ENCODE measurements at places on chromosomes 4 and X.

DNA sequence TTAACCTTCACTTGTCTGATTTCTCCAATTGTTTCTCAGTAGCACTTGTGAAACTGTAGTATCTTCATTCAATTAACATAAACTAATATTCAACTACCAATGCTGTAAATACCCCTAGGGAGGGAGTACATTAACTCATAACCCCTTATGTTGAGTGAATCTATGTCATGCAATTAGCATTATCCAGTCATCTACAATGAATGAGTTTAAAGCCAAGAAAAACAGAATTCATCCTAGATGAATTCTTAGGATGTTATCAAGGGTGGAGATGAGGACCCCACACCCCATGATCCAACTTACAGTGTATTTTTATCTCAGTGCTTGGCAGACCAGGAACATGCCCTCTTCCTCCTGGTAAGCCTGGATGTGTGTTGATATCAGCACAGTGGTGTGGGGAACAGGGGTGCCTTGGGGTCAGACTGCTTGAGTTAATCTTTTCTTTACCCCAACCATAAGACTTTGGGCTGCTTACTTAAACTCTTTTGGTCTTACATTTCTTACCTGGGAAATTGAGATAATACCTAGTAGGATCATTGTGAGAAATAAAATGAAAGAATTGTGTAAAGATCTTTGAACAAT lies 62.1 kb upstream of the SCOC start:
- no peak for DNase-seq

GRCh38 chr4:150694438-150694837 lies 112.5 kb downstream of the MAB21L2 start:
- no peak for DNase-seq

DNA sequence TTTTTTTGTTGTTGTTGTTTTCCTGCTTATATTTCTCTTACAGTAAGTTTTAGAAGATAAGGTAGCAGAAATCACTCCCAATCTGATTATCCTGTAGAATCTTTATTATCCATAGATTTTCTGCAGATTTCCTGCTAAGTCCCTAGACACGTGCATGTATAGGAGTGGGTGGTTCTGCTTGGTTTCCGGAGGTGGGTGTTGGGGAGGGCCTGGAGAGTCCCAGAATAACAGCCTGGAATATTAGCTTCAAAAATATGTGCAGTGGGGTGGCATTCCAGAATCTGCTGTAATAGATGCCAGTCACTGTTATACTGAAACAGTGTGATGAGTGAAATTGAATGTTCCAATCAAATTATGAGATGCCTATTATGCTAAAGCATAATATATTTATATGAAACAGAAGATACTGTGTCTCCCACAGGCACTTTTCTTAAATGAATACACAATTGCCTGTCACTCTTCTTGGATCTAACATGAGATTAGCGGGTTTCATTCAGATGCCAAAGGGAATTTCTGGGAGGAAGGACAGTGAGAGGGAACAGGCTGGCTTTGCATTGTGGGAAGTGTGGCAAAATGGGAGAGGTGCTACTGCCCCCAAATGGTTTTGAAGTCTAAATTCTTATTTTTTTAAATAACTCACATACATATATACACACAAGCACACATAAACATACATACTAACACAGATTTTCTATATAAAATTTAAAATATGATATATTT lies 37.6 kb downstream of the C4orf50 start:
- no peak for DNase-seq

DNA sequence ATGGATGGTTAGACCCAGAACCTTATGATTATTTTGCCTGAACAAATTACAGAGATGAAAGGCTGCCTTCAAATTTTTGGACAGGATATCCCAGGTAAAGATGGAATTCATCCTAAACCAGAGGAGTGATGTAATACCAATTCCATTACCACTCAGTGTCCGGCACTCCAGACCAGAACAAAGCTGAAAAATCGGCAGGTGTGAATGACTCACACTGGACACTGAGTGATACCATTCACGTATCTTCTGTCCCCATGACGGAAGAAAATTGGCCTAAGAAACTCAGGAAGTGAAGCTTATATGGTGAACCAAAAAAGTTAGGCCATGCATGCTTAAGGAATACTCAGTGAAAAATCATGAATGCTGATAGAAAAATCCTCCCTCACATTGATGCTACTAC lies 34.5 kb downstream of the PALLD start:
- DNase-seq: no peak

DNA sequence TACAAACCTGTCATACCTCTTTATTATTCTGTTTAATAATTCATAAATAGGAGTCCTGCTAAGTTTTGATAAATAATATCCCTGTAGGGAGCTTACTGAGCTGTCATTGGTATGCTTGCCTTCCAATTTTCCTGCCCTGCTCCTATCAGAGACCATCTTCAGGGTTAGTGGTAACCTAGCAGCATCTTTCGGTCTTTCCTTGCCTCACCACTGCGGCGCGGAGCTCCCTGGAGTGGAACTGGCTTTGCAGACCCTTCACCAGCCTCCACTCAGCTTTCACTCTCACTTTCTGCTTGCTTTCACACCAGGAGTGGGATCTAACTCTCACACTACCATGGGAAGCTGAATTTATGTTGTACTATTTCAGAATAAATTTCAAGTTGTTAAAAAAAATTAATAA lies 481.7 kb upstream of the ATOH1 start:
- DNase-seq: no peak
